Activated CD4-positive, alpha-beta T cell treated with anti-CD3 and anti-CD28 coated beads, Interleukin-2, amount 10 ng/mL, durations not matched to agents 24 days and 14 days (primary cell): ENCODE measurements at places on chromosomes 5 and 9. TPM values are rescaled to one million over a fixed set of nuclear protein-coding genes. Genes with fewer than 3 reads are reported as not detected.

Gene DDX4
- total RNA-seq: 0.19 and 0.40 TPM in 2 replicates

Gene GTF2H2C
- 63.3 and 66.5 TPM in 2 replicates for total RNA-seq

Gene SOWAHA
- total RNA-seq: 0.59 and 0.65 TPM in 2 replicates

Gene GMCL2
- 0.07 TPM in 1 of 2 replicates, not detected in the other for total RNA-seq

Gene SLC31A2
- 4.5 and 5.3 TPM in 2 replicates for total RNA-seq

Gene ADAMTS16
- total RNA-seq: not detected in 2 replicates

Gene TLE1
- 0.21 TPM in 1 of 2 replicates, not detected in the other for total RNA-seq

Gene NIPAL4
- total RNA-seq: 2.2 and 2.7 TPM in 2 replicates

- no peak overlapping the region for H3K4me3 ChIP-seq
- DNase-seq: no peak
- H3K4me1 ChIP-seq: no peaks in the 10 kb centered on the region
- H3K27me3 ChIP-seq: no peaks in the 10 kb centered on the region
- H3K36me3 ChIP-seq: no peaks in the 10 kb centered on the region
- no peak overlapping the region for H3K27ac ChIP-seq
These were observed 586.4 kb downstream of the LRRC70 start for GRCh38 chr5:63164838-63165535.

DNA sequence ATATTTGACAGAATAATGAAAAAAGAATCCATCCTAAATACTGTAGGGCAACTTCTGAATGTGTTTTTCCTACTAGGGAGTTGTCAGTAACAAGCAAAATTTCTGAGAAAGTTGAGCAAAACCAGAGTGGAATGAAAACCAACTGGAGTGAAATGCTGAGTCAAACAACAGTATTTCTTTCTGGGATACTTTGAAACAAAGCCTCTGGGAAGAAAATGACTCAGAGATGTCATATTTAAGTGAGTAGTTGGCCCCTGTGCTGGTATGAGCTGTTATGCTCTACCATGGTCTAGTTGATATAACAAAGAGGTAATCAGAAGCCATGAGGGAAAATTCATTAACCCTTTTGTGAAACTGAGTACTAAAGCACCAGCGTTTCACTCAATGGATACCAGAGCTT, 372.1 kb upstream of the C9orf72 start:
- H3K4me3 ChIP-seq: no peak overlapping the region
- no peak overlapping the region for H3K27ac ChIP-seq
- no peaks in the 10 kb centered on the region for H3K4me1 ChIP-seq
- no peaks in the 10 kb centered on the region for H3K36me3 ChIP-seq
- H3K27me3 ChIP-seq: no peaks in the 10 kb centered on the region

GRCh38 chr9:14957109-14957508, 46.9 kb upstream of the FREM1 start:
- no peaks in the 10 kb centered on the region for H3K36me3 ChIP-seq
- peaks cover 36% of the 10 kb centered on the region for H3K4me1 ChIP-seq
- H3K27ac ChIP-seq: no peak overlapping the region
- DNase-seq: no peak
- H3K4me3 ChIP-seq: no peak overlapping the region

DNA sequence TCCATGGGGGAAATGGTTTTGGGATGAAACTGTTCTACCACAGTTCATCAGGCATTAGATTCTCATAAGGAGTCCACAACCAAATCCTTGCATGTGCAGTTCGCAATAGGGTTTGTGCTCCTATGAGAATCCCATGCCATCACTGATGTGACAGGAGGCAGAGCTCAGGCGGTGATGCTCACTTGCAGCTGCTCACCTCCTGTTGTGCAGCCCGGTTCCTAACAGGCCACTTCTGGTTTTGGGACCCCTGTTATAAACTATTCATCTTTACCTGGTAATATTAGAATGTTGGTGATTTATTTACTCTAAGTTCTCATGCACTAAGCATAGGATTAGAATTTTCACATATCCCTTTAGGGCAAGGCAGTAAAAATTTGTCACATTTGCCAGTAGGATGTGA, 122.3 kb downstream of the CDC42SE2 start:
- no peak overlapping the region for H3K4me3 ChIP-seq
- peaks cover 47% of the 10 kb centered on the region for H3K36me3 ChIP-seq
- peak overlapping the region; percentile 53 for H3K27ac ChIP-seq
- H3K27me3 ChIP-seq: no peaks in the 10 kb centered on the region
- DNase-seq: no peak

DNA sequence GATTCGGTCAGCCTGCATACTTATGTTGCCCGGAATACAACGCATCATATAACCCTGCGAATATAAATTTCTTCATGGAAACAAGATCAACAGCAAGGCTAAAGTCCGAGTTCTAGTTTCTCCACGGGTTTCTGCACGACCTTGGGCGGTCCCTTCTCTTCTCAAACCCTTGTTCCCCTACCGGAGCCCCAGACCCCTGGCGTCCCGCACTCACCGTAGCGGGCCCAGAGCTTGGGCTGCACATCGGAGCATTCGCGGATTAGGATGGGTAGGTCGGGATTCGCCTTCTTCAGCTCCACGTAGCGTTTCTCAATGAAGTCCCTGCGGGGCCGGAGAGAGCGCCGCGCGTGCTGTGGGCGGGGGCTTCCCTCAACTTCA, 399 bp downstream of the NDUFA2 start:
- DNase-seq: no peak
- peak overlapping the region; percentile 98 for H3K27ac ChIP-seq
- peaks cover 61% of the 10 kb centered on the region for H3K36me3 ChIP-seq
- no peaks in the 10 kb centered on the region for H3K27me3 ChIP-seq

GRCh38 chr5:60821488-60822284, 22.4 kb downstream of the ELOVL7 start:
- H3K27ac ChIP-seq: no peak overlapping the region
- no peaks in the 10 kb centered on the region for H3K27me3 ChIP-seq
- H3K4me3 ChIP-seq: no peak overlapping the region
- DNase-seq: peak; percentile 40

DNA sequence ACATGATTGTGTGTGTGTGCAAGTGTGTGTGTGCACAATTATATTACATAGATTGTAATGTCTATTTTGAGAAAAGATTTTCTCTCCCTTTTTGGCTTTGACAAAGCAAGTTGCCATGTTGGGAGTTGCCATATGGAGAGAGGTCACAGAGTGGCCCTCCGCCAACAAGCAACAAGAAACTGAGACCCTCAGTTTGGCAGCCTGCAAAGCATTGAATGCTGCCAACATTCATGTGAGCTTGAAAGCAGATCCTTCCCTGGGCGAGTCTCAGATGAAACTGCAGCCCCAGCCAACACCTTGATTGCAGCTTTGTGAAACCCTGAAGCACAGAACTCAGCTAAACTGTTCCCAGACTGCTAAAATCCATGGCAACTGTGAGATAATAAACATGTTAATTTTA, 498.0 kb downstream of the NR2F1-AS1 start:
- no peak for DNase-seq
- H3K4me3 ChIP-seq: no peak overlapping the region
- no peaks in the 10 kb centered on the region for H3K4me1 ChIP-seq
- H3K27ac ChIP-seq: no peak overlapping the region
- H3K36me3 ChIP-seq: no peaks in the 10 kb centered on the region
- no peaks in the 10 kb centered on the region for H3K27me3 ChIP-seq

GRCh38 chr5:179777909-179778308, 15.9 kb upstream of the LTC4S start:
- H3K27me3 ChIP-seq: no peaks in the 10 kb centered on the region
- DNase-seq: no peak
- H3K4me3 ChIP-seq: no peak overlapping the region
- no peaks in the 10 kb centered on the region for H3K4me1 ChIP-seq
- peaks cover 21% of the 10 kb centered on the region for H3K36me3 ChIP-seq

DNA sequence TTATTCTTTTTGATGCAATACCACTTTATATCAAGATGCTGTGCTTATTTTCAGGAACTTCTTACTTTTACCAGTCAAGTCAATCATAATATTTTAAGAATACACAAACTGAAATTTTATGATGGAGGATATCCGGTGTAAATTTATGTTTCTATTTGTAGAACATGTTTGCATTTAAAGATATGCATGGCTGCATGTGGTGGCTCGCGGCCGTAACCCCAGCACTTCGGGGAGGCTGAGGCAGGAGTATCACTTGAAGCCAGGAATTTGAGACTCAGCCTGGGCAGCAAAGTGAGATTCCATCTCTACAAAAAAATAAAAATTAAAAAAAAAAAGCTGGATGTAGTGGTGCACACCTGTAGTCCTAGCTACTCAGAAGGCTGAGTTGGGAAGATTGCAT, 73.5 kb upstream of the ALDH1A1 start:
- no peak for DNase-seq
- peaks cover 14% of the 10 kb centered on the region for H3K27me3 ChIP-seq
- no peak overlapping the region for H3K4me3 ChIP-seq

GRCh38 chr5:179613460-179614071, 9.9 kb downstream of the HNRNPH1 start:
- H3K27ac ChIP-seq: no peak overlapping the region
- H3K27me3 ChIP-seq: no peaks in the 10 kb centered on the region
- peaks cover 56% of the 10 kb centered on the region for H3K4me1 ChIP-seq
- peaks cover 82% of the 10 kb centered on the region for H3K36me3 ChIP-seq
- no peak overlapping the region for H3K4me3 ChIP-seq

GRCh38 chr9:102506406-102506805, 488.7 kb upstream of the CYLC2 start:
- no peaks in the 10 kb centered on the region for H3K4me1 ChIP-seq
- no peak overlapping the region for H3K27ac ChIP-seq
- no peak overlapping the region for H3K4me3 ChIP-seq
- DNase-seq: no peak
- H3K36me3 ChIP-seq: no peaks in the 10 kb centered on the region
- H3K27me3 ChIP-seq: no peaks in the 10 kb centered on the region

GRCh38 chr9:33161589-33162132, 5.5 kb downstream of the B4GALT1 start:
- peaks cover 19% of the 10 kb centered on the region for H3K36me3 ChIP-seq
- peak overlapping the region; percentile 96 for H3K27ac ChIP-seq
- H3K4me1 ChIP-seq: peaks cover 83% of the 10 kb centered on the region
- H3K4me3 ChIP-seq: peak overlapping the region; percentile 80
- no peak for DNase-seq

- peaks cover 22% of the 10 kb centered on the region for H3K27me3 ChIP-seq
- H3K36me3 ChIP-seq: no peaks in the 10 kb centered on the region
- DNase-seq: no peak
- H3K4me3 ChIP-seq: no peak overlapping the region
These were observed 63.9 kb downstream of the FAM114A2 start for GRCh38 chr5:153974813-153975163.

DNA sequence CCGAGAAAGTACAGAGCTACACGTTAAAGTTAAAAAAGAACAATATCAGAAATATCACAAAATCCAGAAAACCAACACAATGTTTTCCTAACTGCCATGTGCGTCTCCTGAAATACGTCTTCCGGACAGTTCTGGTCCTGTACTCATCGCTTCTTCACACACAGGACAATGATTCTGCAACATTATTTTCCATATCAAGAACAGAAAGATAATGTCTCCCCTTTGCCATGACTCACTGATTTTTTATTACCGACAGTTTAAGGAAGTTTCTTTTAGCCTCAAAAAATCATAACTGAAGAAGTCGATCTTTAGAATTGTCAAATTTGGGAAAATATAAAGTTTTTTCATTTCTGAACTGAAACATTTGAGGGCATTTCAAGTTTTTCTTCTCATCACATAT, 2.5 kb downstream of the TBC1D9B start:
- DNase-seq: no peak
- peaks cover 11% of the 10 kb centered on the region for H3K4me1 ChIP-seq
- H3K27ac ChIP-seq: no peak overlapping the region

DNA sequence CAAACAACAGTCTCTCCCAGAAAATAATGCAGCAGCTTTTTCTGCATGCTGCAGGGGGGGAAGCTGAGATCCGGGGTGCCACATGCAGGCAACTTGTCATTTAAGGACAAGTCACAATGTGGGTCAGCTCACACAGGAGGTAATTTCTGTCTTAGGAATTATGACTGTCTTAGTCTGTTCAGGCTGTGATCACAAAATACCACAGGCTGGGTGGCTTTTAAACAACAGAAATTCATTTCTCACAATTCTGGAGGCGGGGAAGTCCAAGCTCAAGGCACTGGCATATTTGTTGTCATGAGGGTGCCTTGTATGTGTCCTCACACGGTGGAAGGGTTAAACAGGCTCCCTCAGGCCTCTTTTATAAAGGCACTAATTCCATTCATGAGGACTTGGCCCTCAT, 127.7 kb downstream of the DIRAS2 start:
- H3K4me1 ChIP-seq: no peaks in the 10 kb centered on the region
- H3K27ac ChIP-seq: no peak overlapping the region
- H3K36me3 ChIP-seq: no peaks in the 10 kb centered on the region
- DNase-seq: no peak

- peaks cover 12% of the 10 kb centered on the region for H3K27me3 ChIP-seq
- H3K4me1 ChIP-seq: no peaks in the 10 kb centered on the region
- H3K36me3 ChIP-seq: no peaks in the 10 kb centered on the region
- no peak for DNase-seq
- no peak overlapping the region for H3K27ac ChIP-seq
- no peak overlapping the region for H3K4me3 ChIP-seq
These were observed 27.8 kb upstream of the LARP1 start for GRCh38 chr5:154727361-154727760.

GRCh38 chr5:17216176-17216973, 1.1 kb upstream of the BASP1 start:
- DNase-seq: peak; percentile 83
- no peak overlapping the region for H3K27ac ChIP-seq
- peaks cover 3% of the 10 kb centered on the region for H3K36me3 ChIP-seq
- H3K27me3 ChIP-seq: peaks cover 43% of the 10 kb centered on the region

DNA sequence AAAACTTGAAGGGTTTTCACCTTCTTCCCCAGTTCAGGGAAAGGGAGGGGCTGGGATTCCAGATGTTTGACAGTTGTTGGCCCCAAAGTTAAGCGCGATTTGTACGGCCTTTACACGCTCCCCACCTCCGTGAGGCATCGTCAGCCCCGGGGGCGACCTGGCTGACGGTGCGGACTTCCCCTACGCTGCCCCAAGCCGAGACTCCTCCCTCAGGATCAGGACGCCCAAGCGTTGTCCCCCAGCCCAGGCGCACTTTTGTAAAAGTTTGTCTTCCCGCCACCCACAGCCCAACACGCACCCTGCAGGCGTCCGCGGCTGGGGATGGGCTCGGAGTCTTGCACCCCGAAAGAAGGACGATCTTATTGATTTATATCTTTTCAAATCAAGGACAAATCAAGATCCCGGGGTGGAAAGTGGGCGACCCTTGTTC, 713 bp downstream of the MOB3B start:
- H3K4me3 ChIP-seq: peak overlapping the region; percentile 90
- peaks cover 44% of the 10 kb centered on the region for H3K27me3 ChIP-seq
- peaks cover 3% of the 10 kb centered on the region for H3K36me3 ChIP-seq
- H3K4me1 ChIP-seq: peaks cover 13% of the 10 kb centered on the region
- peak overlapping the region; percentile 72 for H3K27ac ChIP-seq

- no peak for DNase-seq
- H3K27me3 ChIP-seq: no peaks in the 10 kb centered on the region
- no peaks in the 10 kb centered on the region for H3K4me1 ChIP-seq
- no peak overlapping the region for H3K4me3 ChIP-seq
- no peaks in the 10 kb centered on the region for H3K36me3 ChIP-seq
These were observed 98.1 kb upstream of the TAF11L2 start for GRCh38 chr5:17399931-17400330.
